Thymus (tissue), 14 donors: ENCODE measurements at places on chromosomes 1 and 21. TPM values are rescaled to one million over a fixed set of nuclear protein-coding genes. Genes with fewer than 3 reads are reported as not detected.

- no peak overlapping the region for H3K27ac ChIP-seq
- DNase-seq = peak; percentile 70
- H3K4me3 ChIP-seq = no peak overlapping the region
- peaks cover 12% of the 10 kb centered on the region for H3K4me1 ChIP-seq
- H3K36me3 ChIP-seq = no peaks in the 10 kb centered on the region
These were observed 6.4 kb downstream of the PPP2R5A start for GRCh38 chr1:212291505-212292134.

- H3K27me3 ChIP-seq = no peaks in the 10 kb centered on the region
- DNase-seq = peak; percentile 45
- H3K4me3 ChIP-seq = no peak overlapping the region
- H3K36me3 ChIP-seq = no peaks in the 10 kb centered on the region
- H3K27ac ChIP-seq = peak overlapping the region; percentile 85
These were observed 535.5 kb downstream of the PTPRC start for GRCh38 chr1:199174336-199174735.

DNA sequence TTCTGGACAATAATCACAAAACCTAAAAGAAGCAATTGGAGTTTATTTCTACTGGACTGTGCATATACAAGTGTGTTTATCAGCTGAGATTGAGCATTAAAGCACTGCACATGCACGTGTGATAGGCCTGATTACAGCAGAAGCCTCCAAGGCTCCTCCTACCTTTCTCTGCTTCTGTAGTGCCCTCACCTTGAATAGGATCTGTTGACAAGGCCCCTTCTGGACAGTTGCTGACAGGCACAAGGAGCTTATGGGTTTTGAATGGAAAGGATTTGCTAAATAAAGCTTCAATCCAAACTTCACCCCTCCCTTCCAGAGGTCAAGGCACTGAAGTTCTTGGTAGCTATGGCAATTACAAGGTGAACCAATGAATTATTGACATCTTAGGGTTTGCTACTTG, 7.9 kb upstream of the SGIP1 start:
- H3K27me3 ChIP-seq = no peaks in the 10 kb centered on the region
- no peaks in the 10 kb centered on the region for H3K36me3 ChIP-seq
- no peak overlapping the region for H3K4me3 ChIP-seq
- no peak for DNase-seq

- H3K27me3 ChIP-seq = peaks cover 52% of the 10 kb centered on the region
- H3K36me3 ChIP-seq = no peaks in the 10 kb centered on the region
- H3K4me1 ChIP-seq = no peaks in the 10 kb centered on the region
- no peak for DNase-seq
These were observed 60.6 kb downstream of the RIPK4 start for GRCh38 chr21:41706263-41706639.

GRCh38 chr1:228282329-228283042, 74.6 kb downstream of the OBSCN start:
- DNase-seq = no peak
- no peak overlapping the region for H3K27ac ChIP-seq
- H3K36me3 ChIP-seq = peaks cover 22% of the 10 kb centered on the region
- no peak overlapping the region for H3K4me3 ChIP-seq

DNA sequence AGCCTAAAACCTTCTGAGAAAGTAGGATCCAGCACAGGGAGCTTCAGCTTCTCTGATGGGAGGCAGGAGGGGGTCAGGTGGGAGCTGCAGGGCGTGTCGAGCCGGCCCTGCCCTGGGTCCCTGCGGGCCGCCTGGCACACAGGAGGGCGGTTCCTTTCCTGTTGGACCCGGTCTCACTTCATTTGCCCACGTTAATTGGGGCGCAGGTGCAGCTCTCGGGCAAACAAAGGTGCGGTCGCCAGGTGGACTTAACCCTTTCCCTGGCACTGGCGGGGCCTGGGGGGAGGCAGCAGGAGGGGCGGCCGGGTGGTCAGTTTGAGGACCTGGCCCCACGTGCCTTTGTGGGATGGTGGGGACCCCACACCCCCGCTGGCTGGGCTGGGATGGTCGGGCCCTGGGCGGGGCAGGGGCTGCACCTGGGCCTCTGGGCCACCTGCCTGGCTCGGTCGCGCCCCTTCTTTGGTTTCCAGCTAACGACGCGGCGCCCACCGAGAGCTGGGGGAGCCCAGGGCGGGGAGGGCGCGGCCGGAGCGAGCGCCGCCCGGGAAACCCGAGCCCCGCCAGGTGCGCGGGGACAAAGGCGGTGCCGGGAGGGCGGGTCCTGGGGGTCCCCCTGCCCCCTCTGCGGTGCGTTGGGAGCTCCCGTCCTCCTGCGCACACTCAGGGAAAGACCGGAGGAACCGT, 20.8 kb upstream of the C1orf159 start:
- H3K36me3 ChIP-seq = no peaks in the 10 kb centered on the region
- H3K4me1 ChIP-seq = peaks cover 19% of the 10 kb centered on the region
- DNase-seq = peak; percentile 35
- H3K27me3 ChIP-seq = no peaks in the 10 kb centered on the region
- H3K27ac ChIP-seq = no peak overlapping the region

DNA sequence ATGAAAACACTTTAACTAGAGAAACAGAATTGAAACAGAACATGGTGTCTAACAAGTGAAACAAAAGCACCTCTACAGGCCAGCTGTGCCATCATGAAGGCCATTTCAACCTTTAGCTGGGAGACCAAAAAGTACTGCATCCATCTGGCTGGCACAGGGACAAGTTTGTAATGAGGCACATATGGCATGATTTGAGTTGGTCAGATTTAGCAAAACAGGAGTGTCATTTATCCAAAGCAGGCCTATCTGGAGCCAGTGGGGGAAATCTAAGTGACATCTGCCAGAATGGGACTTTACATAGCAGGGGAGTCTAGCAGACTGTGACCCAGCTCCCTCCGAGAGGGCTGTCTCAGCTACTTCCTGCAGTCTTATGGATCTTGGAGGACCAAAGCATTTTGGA, 51.9 kb downstream of the DNTTIP2 start:
- H3K4me3 ChIP-seq = no peak overlapping the region
- DNase-seq = no peak
- no peaks in the 10 kb centered on the region for H3K27me3 ChIP-seq
- no peaks in the 10 kb centered on the region for H3K4me1 ChIP-seq

GRCh38 chr1:153352523-153352922, 3.9 kb upstream of the PGLYRP4 start:
- no peak overlapping the region for H3K27ac ChIP-seq
- peaks cover 5% of the 10 kb centered on the region for H3K4me1 ChIP-seq
- no peak overlapping the region for H3K4me3 ChIP-seq
- H3K27me3 ChIP-seq = no peaks in the 10 kb centered on the region
- H3K36me3 ChIP-seq = no peaks in the 10 kb centered on the region

- no peak overlapping the region for H3K4me3 ChIP-seq
- H3K4me1 ChIP-seq = no peaks in the 10 kb centered on the region
- no peaks in the 10 kb centered on the region for H3K36me3 ChIP-seq
- H3K27ac ChIP-seq = no peak overlapping the region
- DNase-seq = no peak
These were observed 123.0 kb downstream of the LYPLAL1 start for GRCh38 chr1:219296430-219297355.

DNA sequence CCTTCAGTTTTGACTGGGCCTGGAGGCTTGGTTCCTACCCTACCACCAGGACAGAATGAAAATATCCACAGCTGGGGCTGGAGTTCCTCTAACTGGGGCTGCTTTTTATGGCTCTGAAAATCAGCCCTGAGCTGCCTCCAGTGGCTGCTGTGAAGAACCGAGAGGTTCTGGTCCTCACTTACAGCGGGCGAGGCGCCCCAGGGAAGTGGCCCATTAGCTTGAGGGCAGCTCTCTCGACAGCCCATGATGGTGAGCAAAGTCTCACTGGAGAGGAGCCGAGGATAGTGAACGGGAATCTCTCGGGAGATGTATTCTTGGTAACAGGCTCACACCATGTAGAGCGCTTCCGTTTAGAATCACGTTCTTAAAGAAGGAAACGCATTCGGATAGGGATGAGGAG, 459.7 kb downstream of the KIF26B start:
- H3K4me3 ChIP-seq = no peak overlapping the region
- no peak overlapping the region for H3K27ac ChIP-seq
- no peaks in the 10 kb centered on the region for H3K27me3 ChIP-seq
- no peaks in the 10 kb centered on the region for H3K36me3 ChIP-seq
- DNase-seq = no peak
- H3K4me1 ChIP-seq = no peaks in the 10 kb centered on the region

DNA sequence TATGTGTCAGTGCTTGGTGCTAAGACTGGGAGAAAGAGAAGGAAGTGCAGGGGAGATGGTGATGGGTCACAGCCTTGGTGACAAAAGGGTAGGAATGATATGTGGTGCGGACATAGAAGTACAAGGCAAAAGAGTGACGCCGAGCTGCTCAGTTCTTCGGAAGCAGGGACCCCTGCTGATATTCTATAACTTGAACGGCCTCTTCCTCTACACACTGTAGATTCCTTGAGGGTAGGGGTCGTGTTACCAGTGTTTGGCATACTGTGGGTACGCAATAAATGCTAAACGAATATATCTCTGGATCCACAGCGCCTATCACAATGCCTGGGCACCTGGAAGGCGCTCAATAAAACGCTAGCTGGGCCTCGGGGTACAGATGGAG, 488 bp downstream of the DBT start:
- peak overlapping the region; percentile 76 for H3K4me3 ChIP-seq
- DNase-seq = no peak
- peaks cover 8% of the 10 kb centered on the region for H3K4me1 ChIP-seq
- peak overlapping the region; percentile 89 for H3K27ac ChIP-seq
- H3K36me3 ChIP-seq = no peaks in the 10 kb centered on the region

DNA sequence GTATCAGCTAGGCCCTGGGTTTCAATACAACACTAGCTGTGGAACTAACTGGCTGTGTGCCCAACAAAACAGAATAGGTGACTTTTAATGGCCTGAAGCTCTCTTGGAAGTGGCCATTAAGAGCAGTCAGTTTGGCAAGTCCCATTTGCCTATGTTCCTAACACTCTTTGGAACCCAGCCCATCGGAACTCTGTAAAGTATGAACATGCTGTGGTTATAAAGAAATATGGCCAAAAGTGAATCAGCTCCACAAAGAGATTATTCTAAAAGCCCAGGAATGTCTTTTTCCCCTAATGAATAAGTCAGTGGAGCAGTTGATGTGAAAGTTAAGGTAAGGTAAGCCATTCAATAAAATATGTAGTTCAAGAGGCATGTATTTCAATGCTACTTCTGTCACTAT, 223.7 kb upstream of the ADAMTS5 start:
- H3K27me3 ChIP-seq = no peaks in the 10 kb centered on the region
- H3K4me1 ChIP-seq = no peaks in the 10 kb centered on the region
- H3K27ac ChIP-seq = no peak overlapping the region
- no peak for DNase-seq
- H3K4me3 ChIP-seq = no peak overlapping the region

DNA sequence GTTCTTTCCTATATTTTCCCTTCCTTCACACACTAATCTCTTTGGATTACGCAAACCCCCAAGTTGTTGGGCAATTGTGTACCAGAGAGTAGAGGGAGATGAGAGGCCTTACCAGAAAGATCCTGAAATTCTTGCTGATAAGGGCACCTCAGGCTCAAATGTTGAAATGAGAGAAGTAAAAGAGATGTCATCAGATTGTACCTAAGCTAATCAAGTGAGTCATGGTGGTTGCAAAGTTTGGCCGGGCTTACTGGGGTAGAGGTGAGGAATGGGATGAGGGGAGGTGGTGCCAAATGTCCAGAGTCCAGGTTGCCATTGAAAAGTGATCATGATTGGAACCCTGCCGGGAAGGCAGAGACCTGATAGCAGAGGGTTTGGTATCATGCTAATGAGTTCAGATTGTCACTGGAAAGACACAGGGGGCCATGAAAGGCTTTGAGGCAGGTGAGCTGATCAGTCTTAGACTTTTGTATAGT, 43.1 kb downstream of the OPTC start:
- H3K27ac ChIP-seq = no peak overlapping the region
- H3K4me3 ChIP-seq = no peak overlapping the region
- DNase-seq = no peak
- H3K4me1 ChIP-seq = no peaks in the 10 kb centered on the region

DNA sequence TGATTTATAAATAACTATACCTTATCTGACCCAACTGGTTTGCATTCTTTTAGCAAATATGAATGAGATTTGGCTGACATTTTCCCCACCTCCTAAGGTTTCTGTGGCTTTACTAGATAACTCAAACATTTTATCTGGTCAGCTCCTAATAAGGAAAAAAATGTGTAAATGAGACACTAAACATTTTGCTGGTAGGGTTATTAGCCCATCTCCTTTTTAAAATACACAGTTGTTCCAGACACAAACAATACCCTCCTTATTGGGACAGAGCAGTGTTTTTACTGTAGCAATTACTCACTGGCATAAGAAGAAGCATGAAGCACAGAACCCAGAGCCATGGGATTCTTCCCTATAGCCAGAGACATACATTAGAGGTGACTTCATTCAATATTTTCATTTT, 53.8 kb upstream of the NUF2 start:
- no peaks in the 10 kb centered on the region for H3K4me1 ChIP-seq
- H3K4me3 ChIP-seq = no peak overlapping the region
- no peak overlapping the region for H3K27ac ChIP-seq

GRCh38 chr1:116020668-116021272, 44.5 kb downstream of the SLC22A15 start:
- H3K36me3 ChIP-seq = no peaks in the 10 kb centered on the region
- H3K27me3 ChIP-seq = no peaks in the 10 kb centered on the region
- no peak for DNase-seq
- H3K27ac ChIP-seq = no peak overlapping the region

GRCh38 chr1:47794081-47794480, 203.1 kb downstream of the TRABD2B start:
- no peak overlapping the region for H3K4me3 ChIP-seq
- H3K36me3 ChIP-seq = no peaks in the 10 kb centered on the region
- DNase-seq = no peak
- no peaks in the 10 kb centered on the region for H3K27me3 ChIP-seq
- no peak overlapping the region for H3K27ac ChIP-seq

Gene IFNLR1
- 0.66 TPM for total RNA-seq

Gene FCRL5
- 0.80 TPM for total RNA-seq

Gene DHRS3
- total RNA-seq = 20.5 TPM

Gene MYOCOS
- total RNA-seq = not detected

Gene MAP3K7CL
- total RNA-seq = 1.7 TPM

Gene ZMYND12
- total RNA-seq = 1.4 TPM

Gene IL23R
- 0.57 TPM for total RNA-seq

Gene SPOCD1
- 2.5 TPM for total RNA-seq

Gene GDAP2
- 17.5 TPM for total RNA-seq
